ENCODE measurements at places on chromosomes 6 and 20. TPM values are rescaled to one million over a fixed set of nuclear protein-coding genes. Genes with fewer than 3 reads are reported as not detected.
A peak's percentile ranks its signal among the peaks of the same experiment; 100 is the strongest.

The PI3 gene
- polyA plus RNA-seq = not detected

The MAFB gene
- polyA plus RNA-seq = 128 TPM

The F13A1 gene
- 14.0 TPM for polyA plus RNA-seq

The NKX2-2 gene
- polyA plus RNA-seq = not detected

The ZNF334 gene
- polyA plus RNA-seq = 31.4 TPM

DNA sequence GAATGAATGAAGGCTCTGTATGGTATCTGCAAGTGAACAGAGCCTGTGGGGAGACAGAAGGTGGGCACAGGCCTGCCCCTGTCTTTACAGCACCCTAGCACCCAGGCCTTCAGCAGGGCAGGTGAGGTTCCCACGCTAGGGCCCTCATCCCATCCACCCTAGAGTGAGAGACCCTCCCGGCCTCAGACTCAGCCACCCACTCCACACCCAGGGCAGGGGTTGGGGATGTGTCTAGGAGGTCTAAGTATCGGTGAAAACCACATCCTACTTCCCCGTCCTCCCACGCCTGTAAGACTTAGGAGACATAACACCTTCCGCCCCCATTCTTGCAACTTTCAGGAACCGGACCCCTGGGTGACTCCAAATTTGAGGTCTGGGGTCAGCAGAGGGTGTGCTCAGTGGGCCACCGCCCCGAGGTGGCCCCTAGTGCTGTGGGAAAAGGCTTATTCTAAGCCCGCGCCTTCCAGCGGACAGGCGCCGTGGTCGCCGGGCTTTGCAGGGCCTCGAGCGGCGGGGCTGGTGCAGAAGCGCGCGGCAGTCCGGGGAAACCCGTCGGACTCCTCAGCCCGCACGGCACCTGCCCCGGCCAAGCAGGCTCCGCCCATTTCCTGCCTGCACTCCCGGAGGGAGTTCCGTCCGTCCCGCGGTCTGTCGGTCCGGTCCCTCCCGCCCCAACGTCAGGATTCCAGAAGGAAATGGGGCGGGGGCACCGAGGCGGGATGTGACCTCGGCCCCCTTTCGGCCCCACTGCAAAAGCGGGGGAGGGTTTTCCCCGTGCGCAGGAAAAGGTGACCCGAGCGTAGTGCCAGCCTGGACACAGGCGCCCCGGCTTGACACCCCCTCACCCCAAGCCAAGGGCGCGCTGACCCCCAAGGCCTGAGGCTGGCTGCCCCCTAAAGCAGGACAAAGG lies 868 bp downstream of the SAMD10 start:
- DNase-seq = no peak

- no peak for DNase-seq
Measured at GRCh38 chr6:84269947-84270733, 42.7 kb upstream of the CEP162 start.

DNA sequence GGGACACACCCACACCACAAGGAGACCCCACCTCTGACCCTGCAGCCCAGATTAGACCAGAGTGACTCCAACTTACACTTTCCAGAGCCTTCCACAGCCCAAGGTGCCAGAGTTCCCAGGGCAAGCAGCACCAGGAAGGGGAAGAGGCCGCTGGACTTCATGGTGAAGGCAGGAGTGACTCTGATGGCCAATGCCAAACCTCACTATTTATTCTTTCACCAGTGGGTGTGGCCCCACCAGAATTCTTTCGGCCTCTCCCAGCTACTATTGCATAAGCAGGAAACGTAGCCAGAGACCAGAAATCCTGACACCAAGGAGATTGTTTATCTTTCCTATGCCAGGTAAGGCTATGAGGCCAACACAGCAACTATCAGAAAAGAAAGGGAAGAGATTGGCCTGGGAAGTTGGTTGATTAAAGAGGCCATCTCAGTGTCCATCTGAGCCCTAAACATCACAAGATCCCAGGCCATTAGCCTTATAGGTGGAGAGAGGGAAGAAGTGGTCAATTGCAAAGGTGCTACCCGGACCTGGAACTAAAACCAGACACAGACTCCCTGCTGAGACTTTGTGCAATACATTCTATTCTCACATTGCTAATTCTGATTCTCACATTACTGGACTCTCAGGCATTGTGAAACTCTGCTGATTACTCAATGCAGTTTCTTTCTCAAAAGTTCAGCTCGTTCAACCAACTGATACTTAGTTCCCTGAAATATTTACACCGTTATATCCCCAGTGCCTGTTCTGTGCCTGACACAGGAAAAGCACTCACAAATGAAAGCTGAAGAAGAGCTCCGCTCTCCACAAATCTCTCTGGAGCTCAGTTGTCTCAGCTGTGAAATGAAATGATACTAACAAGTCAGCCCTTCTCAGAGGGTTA lies at the start of gene SLPI:
Gene SLPI, minus strand, starts transcription at position 182 of the 880 bp plus-strand sequence. Its CDS starts 21 bp downstream, at position 161.
- no peak for DNase-seq

DNA sequence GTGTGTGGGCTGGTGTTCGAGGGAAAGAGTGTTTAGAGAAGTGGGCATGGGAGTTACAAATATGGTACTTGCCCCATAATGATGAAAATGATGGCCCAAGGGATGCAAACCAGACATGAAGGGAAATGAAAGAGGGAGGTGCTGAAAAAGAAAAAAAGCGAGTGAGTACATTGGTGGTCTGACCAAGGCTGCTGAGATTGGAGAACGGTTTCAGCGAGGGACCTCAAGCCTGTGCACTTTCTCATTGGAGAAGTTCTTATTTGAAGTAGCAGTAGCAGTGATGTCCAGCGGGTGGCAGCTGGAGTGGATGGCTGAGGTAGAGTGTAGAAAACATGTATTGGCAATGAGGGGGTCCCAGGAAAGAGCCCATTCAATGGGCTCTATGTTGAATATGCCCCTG lies 54.8 kb downstream of the TNFAIP3 start:
- no peak for DNase-seq

DNA sequence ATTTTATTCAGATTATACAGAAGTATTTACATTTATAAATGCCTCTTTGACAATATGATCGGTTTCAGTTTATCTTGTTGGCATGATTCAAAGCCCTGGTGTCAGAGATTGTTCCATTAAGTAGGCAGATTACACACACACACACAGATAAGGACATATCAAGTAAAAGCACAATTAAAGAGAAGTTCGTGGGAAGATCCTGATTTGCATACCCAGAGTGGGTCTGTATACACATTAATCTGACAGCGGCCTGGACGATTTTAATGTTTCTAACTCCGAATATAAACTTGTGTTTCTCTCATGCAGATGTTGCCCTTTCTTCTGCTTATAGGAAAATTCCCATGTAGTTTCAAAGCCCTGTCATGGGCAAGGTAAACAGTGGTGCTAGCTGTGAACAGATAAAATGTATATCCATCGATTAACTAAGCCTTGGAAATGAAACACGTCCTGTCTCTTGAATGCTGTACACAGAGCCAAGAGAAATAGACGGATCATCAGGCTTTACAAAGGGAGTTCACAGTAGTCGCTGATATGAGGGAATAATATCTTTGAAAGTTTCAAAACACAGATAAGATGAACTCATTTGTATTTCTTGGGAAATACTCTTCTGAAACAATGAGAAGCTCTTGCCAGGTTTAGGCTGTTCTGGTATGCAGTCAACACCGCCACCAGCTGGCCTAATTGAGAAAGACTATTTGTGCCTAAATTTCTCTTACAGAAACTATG lies 108.2 kb upstream of the GMDS start:
- DNase-seq = peak; percentile 40

GRCh38 chr20:60102665-60103210 lies 144.5 kb downstream of the CDH26 start:
- no peak for DNase-seq

DNA sequence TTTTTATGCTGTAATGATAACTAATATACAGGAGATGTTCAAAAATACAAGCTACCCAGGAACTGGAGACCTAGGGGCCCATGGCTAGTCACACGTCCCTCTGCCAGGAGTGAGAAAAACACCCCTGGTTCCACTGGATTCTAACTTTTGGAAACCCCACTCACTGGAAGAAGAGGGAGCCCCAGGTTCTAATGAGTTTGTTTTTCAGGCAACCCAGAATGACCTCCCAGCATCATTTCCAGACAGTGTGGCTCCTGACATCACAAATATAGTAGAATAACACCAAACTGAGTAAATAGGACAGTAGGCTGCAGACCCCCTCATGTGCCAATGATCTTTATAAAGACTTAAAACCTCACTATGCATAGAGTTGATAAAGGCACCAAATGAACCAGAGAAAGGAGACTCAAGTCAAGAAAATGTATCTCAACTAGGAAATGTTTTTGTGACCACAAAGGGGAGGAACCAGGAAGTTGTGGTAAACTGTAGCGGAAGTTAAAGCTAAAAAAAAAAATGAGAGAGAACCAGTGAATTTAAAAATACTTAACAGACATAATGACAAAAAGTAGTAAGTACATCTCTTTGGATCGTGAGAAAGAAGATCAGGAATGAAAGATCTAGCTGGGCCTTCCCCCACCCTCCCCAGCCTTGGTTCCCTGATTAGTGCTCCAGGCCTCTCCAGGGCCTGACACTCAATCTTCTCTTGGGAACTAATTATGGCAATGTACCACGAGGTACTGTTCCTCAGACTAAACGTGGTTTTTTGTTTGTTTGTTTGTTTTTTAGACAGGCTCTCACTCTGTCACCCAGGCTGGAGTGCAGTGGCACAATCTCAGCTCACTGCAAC lies 19.8 kb downstream of the HLA-E start:
- DNase-seq = no peak

DNA sequence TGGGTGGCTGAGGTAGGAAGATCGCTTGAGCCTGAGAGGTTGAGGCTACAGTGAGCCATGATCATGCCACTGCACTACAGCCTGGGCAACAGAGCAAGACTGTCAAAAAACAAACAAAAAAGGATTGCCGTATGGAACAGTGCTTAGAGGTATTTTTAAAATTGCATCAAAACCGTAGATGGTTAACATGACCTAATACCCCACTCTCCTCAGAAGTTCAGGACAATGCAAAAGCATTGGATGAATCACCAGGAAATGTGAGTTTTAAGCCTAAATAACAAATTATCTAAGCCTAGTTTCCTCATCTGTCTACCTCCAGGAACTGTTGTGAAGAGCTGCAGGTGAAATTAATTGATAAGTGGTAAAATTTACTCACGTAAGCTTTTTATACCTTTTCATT lies 123.8 kb upstream of the ID4 start:
- no peak for DNase-seq

DNA sequence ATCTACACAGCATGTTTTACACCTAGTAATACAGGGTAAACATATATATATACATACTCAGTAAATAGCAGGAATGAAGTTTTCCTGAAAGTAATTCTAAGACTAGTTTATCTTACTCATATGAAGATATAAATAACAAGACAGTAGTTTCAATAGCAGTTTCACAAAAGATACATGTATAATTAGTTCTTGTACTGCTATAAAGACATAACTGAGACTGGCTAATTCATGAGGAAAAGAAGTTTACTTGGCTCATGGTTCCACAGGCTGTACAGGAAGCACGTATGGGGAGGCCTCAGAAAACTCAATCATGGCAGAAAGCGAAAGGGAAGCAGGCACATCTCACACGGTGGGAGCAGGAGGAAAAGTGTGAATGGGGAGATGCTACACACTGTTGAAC lies 16.9 kb downstream of the RARS2 start:
- no peak for DNase-seq
